ENCODE measurements at places on chromosomes 4 and X.

DNA sequence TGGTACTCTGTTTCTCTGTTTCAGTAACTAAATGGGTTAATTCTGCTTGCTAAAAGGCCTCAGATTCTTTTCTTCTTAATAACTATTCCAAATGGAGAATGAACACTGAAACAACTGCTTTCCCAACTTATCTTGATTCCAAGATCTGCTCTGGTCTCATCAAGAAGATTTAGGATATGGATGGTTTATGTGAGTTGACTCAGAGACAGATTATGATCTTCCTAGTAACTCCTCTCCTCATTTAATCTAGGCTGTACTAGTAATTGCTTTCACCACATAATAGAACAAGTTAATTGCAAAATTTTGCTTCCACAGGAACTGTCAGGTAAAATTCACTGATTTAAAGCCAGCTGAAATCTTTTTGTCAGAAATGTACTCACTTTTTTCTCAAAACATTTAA is 537.1 kb downstream of the GRID2 start:
- DNase-seq: no peak

GRCh38 chrX:13805241-13805640 is 11.7 kb downstream of the GPM6B start:
- DNase-seq: no peak

DNA sequence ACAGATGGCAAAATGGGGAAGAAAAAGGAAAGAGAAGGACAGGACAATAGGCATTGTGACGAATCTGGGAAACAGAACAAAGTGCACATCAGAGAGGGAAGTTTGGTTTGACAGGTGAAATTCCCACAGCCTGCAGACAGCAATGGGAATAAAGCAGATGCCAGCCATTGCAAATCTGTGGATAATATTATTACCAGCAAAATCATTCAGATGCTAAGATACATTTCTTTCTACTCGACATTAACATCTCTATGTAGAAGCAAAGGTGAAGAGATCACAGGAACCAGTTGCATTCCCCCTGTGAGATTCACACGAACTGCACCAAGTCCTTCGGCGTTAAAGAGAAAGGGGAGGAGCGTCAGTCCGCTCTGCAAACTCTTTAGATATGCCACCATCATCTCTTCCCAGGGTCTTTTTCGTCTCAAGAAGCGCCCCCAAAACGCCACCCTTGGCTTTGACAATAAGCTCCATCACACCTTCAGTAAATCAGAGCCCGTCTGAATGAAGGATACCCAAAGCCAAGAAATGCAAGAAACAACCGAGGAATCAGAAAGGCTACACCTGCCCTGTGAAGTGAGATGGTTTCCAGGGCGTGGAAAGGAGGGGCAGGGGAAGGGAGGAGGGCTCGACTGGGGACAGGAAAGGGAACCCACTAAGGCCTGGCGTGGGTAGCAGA is 1.9 kb downstream of the NEUROG2 start:
- no peak for DNase-seq

DNA sequence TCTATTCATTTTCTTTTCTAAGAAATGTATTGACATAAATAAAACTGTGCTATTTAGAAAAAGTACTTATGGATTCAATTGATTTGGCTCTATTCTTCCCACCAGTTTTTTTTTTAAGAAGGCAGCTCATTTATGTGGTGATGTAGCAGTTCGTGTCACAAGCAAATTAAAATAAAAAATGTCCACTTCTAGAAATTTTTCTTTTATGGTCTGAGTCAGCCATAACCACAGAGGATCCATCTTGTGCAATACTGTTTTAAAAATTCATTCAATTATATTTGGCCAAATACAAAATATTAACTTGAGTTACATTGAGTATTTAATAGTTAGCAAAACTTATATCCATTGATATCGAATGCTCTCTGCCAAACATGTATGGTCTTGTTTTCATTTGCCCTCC is 207.9 kb upstream of the FAT1 start:
- DNase-seq: no peak

DNA sequence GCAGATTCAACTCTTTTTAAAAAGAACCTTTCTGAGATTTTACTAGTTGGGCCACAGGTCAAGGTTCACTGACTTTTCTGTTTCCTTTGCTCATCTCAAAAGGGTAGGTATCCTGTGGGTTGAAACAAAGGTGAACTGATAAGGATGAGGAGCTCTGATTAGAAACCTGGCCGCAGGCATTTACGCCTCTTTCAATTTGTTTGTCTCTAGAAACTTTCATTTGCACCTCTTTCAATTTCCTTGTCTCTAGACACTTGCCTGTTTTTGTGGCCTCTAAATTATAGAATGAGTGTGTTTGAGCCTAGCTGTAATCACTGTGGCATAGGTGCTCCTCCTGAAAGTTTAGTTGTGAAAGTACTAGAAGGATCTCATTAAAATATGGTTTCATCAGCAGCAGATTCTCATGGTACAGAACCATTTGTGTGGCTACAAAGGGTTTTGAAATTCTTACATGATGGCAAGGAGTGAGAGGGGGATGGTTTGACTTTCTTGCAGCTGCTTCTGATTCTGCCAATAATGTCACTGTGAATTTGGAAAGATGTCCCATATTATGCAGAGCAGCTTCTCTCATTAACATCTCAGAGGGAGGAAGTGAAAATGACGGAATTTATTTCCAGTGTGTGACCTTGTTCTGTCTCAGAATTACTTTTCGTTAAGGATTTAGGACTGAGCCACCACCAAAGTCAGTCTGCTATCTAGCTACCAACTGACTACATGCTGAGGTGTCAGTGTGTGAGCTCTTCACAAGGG is 142.2 kb downstream of the SH2D1A start:
- no peak for DNase-seq

- DNase-seq: no peak
These were observed 86.9 kb downstream of the EVC start for GRCh38 chr4:5797866-5798265.

DNA sequence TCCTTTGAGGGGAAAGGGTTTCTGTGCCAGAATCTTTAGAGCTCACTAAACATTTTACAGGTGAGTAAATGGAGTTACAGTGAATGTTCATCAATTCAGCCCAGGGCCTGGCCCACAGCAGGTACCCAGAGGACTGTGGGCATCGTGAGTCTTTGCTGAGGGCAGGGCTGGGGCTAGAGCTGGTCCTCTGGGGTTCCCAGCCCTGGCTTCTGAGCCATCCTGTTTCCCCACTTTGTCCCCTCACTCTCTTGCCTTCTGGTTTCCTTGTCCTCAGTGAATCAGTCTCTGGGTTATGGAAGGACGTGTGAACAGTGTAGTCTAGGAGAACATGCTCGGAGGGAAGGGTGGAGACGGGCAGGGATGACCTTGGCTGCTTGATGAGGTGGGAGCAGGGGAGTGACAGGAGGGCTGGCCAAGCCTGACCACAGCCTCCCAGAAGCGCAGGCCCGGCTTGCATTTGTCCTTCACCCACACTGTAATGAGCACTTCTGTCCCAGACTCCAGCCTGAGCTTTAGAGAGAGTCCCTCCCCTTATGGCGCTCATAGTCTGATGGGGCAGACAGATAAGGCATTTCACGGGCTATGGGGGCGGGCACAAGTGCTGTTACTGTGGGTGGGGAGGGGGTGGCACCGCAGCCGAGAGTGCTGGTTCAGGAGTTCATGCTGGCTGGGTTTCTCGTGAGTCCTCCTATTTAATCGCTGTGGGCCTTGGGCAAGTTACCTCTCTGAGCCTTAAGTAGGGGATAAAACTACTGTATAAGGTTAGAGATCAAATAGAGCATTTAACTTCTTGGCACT is 17.3 kb downstream of the TBC1D14 start:
- no peak for DNase-seq

- no peak for DNase-seq
These were observed 55.8 kb downstream of the IL1RAPL2 start for GRCh38 chrX:104621781-104622180.

DNA sequence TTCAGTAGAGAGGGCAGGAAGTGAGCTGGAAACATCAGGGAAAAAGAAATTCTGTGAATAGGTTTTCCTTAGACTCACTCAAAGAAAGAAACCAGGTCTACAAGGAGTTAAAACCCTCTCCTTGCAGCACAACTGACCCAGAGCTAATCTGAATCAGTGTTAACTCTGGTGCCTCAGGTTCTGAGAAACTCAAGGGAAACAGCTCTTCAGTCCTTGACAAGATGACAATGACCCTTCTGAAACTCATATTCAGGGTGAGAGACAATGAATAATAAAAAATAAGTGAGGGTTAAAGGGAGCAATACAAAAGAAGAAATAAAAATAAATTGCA is 903.6 kb downstream of the STPG2 start:
- no peak for DNase-seq

- no peak for DNase-seq
These were observed 394.7 kb downstream of the IL1RAPL1 start for GRCh38 chrX:28981952-28982351.

DNA sequence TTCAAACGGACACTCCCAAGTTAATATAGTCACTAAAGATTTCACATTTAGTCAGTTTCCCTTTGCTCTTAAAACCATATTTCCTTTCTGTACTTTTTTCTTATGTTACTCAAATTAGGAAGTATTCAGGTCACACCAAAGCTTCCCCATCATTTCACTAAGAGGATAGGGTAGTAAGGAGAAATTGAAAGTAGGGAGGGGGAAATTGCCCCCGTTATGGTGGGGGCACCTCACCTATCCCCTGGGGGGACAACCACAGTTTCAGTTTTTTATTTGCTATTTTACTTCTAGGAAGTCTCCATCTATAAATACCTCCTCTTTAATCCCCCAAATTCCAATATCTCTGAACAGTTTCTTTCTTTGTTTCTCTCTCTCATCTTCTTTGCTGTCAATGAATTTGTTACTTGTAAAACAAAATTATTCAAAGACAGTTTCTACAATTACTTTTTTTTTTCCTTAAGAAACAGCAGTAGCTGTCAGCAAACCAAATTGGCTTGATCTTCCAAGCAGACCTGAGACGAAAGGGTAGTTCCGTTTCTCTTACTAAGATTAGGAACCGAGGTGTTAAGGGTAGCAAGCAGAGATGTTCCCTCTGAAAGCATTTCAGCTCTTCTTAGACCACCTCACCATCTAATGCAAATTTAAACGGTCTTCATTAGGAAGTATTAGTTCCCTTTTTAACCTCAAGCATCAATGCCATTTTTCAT is 160.2 kb upstream of the KLF3 start:
- no peak for DNase-seq

DNA sequence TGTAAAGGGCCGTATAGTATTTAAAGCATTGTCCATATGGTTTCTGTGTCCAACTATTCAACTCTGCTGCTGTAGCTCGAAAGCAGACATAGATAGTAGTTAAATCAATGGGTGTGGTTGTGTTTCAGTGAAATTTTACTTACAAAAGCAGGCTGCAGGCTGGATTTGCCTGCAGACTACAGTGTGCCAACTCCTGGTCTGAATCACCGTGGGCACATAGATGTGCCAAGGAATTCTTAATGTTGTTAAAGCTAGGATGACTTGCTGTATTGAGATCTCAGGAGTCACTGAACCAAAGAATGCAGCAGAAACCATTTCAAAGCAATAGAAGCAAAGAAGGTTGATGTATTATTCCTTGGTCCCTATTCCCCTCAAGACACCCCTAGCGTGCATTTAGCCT is 379.0 kb downstream of the STIM2 start:
- DNase-seq: no peak

DNA sequence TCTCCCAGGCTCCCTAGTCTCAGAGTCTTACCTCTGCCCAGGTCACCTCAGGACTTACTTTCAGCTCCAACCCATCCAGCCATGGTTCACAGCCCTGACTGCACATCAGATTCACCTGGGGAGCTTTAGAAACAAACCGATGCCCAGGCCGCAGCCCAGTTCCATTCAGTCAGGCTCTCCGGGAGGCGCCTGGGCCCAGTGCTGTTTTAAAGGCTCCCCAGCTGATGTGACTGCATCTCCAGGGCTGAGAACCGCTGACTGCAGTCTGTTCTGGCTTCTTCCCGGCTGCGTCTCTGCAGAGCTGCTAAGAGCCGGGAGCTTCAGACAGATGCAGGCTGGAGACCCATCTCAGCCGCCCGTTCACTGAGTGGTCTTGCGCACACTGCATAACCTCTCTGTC is 44.4 kb upstream of the LGI2 start:
- DNase-seq: no peak
